ENCODE measurements at places on chromosomes 2 and 18. TPM values are rescaled to one million over a fixed set of nuclear protein-coding genes. Genes with fewer than 3 reads are reported as not detected.

Gene FIGN
- total RNA-seq = 14.2 TPM

DNA sequence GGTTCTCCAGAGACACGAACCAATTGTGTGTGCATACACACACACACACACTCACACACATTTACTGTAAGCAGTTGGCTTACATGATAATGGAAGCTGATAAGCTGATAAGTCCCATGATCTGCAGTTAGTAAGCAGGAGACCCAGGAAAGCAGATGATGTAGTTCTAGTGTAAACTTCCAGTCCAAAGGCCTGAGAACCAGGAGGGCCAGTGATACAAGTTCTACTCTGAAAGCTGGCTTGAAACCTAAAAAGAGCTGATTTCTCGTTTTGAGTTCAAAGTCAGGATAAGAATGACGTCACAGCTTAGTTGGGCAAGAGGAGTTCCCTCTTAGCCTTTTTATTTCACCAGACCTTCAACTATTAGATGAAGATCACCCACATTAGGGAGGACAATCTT is 558.8 kb upstream of the PIK3C3 start:
- no peaks in the 10 kb centered on the region for H3K36me3 ChIP-seq

DNA sequence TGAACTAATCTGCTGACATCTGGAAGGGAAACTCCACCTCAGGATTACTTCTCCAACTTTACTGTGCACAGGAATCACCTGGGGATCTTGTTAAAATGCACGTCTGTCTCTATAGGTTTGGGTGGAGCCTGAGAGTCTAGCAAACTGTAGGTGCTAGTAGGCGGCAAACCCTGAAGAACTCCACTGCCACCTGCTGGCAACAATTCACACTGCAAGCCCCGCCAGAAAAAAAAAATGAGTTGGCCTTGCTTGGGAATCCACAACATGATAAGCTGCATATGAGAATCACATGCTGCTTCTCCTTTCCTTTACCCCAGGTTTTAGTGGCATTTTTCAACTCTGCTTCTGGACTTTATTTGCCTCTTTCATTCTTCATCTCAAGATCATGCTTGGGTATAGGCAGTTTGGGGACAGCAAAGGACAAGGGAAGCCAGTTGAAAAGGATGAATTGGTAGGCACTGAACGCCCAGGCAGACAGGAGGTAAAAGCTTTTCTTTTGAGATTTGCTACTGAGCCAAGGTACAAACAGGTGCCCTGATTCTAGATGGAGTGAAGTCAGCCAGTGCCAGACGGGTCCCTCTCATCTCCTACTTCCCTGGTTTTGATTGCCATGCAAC is 88.8 kb downstream of the VIT start:
- no peaks in the 10 kb centered on the region for H3K36me3 ChIP-seq
- DNase-seq = no peak
- H3K27ac ChIP-seq = no peak overlapping the region
- no peak overlapping the region for H3K4me3 ChIP-seq
- peaks cover 4% of the 10 kb centered on the region for H3K4me1 ChIP-seq

DNA sequence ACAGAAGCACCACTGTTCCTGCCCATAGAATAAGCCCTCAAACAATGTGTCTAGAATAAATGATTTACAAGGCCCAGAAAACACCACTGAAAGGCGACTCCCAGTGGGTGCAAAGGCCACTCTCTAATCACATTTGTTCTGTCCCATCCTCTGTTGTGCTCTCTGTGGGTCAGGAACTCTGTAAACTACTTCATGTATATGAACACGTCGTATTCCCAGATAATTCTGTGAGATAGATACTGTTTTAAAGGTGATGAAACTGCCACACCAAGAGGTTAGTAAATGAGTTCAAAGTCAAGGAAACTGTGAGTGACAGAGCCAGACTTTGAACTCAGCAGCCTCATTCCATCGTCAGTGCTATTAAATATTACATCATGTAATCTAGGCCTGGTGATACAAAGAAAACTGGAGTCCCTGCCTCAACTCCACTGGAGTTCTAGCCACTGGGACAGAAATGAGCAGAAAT is 269.7 kb upstream of the DCC start:
- no peak overlapping the region for H3K27ac ChIP-seq
- DNase-seq = no peak
- H3K4me3 ChIP-seq = no peak overlapping the region
- no peaks in the 10 kb centered on the region for H3K4me1 ChIP-seq

DNA sequence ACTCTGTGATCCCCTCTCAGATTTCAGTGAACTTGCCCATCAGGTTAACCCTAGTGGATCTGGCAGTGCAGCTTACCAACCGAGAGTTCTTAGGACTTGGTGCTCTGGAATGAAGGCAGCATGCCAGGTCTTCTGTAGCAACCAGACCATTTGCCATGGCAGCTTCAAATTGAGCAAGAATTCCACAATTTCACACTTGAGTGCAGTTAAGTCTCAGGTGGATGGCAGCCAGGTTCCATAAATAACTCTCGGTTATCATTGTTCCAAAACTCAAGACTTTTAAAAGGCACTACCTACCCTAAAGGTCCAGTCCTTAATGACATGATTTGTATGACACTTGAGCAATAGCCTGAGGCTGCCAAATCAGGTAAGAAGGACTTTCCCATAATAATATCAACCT is 48.1 kb downstream of the GALNT3 start:
- no peaks in the 10 kb centered on the region for H3K4me1 ChIP-seq
- H3K36me3 ChIP-seq = peaks cover 39% of the 10 kb centered on the region
- no peaks in the 10 kb centered on the region for H3K27me3 ChIP-seq
- no peak overlapping the region for H3K27ac ChIP-seq

- H3K27me3 ChIP-seq = no peaks in the 10 kb centered on the region
- no peak overlapping the region for H3K27ac ChIP-seq
- H3K36me3 ChIP-seq = no peaks in the 10 kb centered on the region
- no peaks in the 10 kb centered on the region for H3K4me1 ChIP-seq
- H3K4me3 ChIP-seq = no peak overlapping the region
- DNase-seq = no peak
Measured at GRCh38 chr18:30727849-30728248, 314.7 kb downstream of the DSC3 start.

- H3K27ac ChIP-seq = no peak overlapping the region
- no peaks in the 10 kb centered on the region for H3K27me3 ChIP-seq
- DNase-seq = no peak
- no peaks in the 10 kb centered on the region for H3K36me3 ChIP-seq
- no peaks in the 10 kb centered on the region for H3K4me1 ChIP-seq
Measured at GRCh38 chr2:77552956-77553355, 30.8 kb upstream of the LRRTM4 start.

GRCh38 chr18:42807887-42808286 is 307.6 kb downstream of the RIT2 start:
- no peaks in the 10 kb centered on the region for H3K4me1 ChIP-seq
- no peaks in the 10 kb centered on the region for H3K27me3 ChIP-seq
- no peak overlapping the region for H3K4me3 ChIP-seq
- H3K36me3 ChIP-seq = no peaks in the 10 kb centered on the region
- no peak for DNase-seq
- no peak overlapping the region for H3K27ac ChIP-seq

Gene TUBA3E
- not detected for total RNA-seq

- peaks cover 98% of the 10 kb centered on the region for H3K36me3 ChIP-seq
- no peaks in the 10 kb centered on the region for H3K27me3 ChIP-seq
- H3K4me3 ChIP-seq = no peak overlapping the region
Measured at GRCh38 chr2:101881131-101881530, 110.6 kb upstream of the IL1R2 start.

- no peaks in the 10 kb centered on the region for H3K36me3 ChIP-seq
- H3K4me1 ChIP-seq = no peaks in the 10 kb centered on the region
- no peak overlapping the region for H3K27ac ChIP-seq
Measured at GRCh38 chr2:208183972-208184705, 5.7 kb downstream of the C2orf80 start.
